H7 (cell line): ENCODE measurements at places on chromosomes 3 and 15. TPM values are rescaled to one million over a fixed set of nuclear protein-coding genes. Genes with fewer than 3 reads are reported as not detected.
A peak's percentile ranks its signal among the peaks of the same experiment; 100 is the strongest.

The RAB11A gene
- 206 and 229 TPM in 2 replicates for total RNA-seq

- DNase-seq, result no peak
Measured at GRCh38 chr3:142095841-142096240, 53.5 kb downstream of the TFDP2 start.

DNA sequence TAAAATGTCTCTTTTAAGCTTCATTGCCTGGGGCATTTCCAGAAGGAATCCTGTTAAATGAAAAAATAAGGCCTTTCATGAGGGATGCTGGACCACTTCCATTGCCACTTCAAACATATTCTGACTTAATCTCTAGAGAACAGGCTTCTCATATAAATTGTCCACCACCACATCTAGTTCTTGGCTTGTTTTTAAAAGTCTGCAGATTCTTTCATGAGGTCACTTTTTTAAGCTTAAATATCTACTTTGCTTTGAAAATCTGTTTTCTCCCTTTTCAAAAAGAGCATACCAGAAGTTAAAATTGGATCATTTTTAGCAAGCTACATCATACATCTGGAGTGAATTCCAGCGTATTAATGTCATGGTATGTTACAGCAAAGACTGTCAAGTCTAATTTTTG lies 131.6 kb downstream of the C3orf70 start:
- DNase-seq, result no peak

The RLBP1 gene
- total RNA-seq, result 0.15 TPM in 1 of 2 replicates, not detected in the other

DNA sequence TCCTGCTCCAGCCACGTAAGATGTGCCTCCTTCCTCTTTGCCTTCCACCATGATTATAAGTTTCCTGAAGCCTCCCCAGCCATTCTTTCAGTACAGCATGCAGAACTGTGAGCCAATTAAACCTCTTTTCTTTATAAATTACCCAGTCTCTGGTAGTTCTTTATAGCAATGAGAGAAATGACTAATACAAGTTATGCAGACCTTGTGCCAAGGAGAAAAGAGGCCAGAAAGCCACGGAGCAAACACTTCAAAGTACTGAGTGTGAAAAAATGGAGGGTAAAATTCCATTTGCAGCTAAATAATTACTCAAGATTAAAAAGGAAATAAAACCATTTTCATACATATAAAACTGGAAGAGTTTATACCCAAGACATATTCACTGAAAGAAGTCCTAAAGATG lies 213.6 kb upstream of the LINGO1 start:
- no peak for DNase-seq

DNA sequence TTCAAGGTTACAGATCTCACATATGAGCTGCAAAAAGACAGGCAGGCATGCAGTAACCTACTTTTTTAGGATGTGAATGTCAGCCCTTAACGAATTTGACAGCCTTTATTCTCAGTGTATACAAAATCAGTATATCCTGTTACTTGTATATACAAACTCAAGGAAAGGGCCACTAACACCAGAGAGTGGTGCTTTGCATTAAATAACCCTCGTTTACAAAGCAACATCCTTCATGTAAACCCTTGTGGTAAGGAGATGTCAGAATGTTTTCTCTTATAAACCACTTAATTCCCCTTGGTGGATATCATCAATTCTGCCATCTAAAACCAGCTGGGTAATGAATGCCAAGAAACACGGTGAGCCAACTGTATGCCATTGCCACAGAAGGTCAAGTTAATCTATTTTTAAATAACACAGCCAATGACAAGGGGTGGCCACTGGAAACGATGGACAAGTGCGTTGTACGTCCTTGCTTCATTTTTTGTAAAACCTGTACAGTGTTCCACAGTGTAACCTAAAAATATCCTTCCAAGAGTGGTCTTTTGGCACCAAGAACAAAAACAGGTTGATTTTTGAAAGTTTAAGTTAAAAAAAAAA lies 7.5 kb downstream of the MAGI1 start:
- DNase-seq, result no peak

- DNase-seq, result no peak
Measured at GRCh38 chr15:66778314-66778665, 76.3 kb downstream of the SMAD6 start.

The INKA1 gene
- total RNA-seq, result 2.3 and 6.5 TPM in 2 replicates

- DNase-seq, result peak; percentile 80
Measured at GRCh38 chr15:29400701-29401100, 131.1 kb upstream of the NSMCE3 start.

The FANCD2OS gene
- not detected in 2 replicates for total RNA-seq

DNA sequence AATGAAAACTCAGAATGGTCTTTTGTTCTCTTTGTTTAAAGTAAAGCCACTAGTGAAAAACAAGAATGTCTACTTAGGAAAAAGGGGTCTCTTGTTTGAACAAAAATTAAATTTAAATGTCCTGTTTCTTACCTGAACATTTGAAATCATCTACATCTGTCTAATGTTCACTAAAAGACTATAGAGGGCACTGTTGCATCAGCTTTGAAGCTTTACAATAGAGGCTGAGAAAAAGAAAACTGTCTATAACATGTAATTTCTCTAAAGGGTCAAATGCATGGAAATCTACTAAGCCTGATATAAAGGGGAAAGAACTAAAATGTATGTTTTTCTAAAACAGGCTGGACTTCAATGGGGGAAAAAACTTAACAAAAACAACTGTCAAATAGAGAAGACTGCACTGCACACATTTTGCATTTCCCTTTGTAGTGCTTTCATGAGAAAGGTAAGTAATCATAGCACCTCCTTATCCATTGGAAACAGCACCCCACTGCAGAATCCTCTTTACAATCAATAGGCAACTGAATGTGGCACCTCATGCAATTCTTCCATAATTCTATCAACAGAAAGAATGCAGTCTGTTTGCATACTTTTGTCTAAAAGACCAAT lies 26.3 kb downstream of the DPH6 start:
- no peak for DNase-seq

GRCh38 chr3:193826159-193826795 lies 233.3 kb downstream of the OPA1 start:
- DNase-seq, result no peak

DNA sequence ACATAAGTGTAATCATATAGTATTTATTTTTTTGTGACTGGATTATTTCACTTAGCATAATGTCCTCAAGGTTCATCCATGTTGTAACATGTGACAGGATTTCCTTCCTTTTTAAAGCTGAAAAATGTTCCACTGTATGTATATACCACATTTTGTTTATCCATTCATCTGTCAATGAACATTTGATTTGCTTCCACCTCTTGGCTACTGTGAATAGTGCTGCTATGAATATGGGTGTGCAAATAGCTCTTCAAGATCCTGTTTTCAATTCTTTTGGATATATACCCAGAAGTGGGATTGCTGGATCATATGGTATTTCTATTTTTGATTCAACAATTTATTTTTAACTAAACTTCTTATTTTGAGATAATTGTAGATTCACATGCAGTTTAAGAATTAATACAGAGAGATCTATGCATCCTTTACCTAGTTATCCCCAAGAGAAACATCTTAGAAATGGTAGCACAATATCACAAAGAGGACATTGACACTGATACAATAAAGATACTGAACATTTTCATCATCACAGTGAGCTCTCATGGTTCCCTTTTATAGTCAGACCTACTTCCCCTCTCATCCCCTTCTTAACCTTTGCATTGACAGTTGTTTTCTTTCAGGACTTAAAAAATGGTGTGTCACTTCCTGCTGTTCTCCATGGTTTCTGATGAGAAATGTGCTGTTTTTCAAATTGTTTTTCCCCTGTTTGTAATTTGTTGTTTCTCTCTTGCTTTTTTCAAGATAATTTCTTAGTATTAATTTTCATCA lies 90.1 kb downstream of the SATB1 start:
- DNase-seq, result no peak
